Stimulated activated CD4-positive, alpha-beta T cell treated with anti-CD3 and anti-CD28 coated beads, Interleukin-4, amount 100 ng/mL, for 1 hour (primary cell): ENCODE measurements at places on chromosomes 4 and X.

GRCh38 chr4:146932116-146932515 lies 13.5 kb downstream of the TTC29 start:
- DNase-seq = no peak

DNA sequence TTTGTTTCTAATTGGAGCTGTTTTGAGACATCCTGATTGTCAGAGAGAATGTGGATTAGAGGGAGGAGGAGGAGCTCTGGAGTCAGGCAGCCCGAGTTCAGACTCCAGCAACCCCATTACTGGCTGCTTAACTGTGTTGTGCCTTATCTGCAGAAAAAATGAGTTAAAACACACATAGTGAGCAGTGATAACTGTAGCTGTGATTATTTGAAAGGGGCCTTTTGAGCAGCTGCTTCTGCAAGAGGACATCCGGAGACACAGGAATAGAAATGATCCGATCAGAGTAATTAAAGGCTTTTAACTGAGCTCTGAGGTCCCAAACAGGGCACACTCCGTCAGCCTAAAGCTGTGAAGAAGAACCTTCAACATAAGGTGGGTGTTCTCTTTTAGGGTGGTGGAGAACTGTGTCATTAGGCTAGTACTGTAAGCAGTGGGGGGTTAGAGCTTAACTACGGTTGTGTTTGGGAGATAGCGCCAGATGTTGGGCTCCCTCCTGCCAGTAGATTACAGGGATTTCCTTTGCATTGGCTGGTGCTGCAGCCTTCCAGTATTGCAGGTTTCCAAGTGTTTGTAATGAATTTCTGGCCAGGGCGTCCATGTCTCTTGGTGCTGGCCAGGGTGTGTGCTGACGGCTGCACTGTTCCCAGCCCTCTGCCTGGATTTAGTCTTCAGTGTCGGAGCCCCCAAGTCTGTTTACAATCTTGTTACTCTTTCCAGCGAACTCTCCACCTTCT lies 24.3 kb downstream of the ADD1 start:
- no peak for DNase-seq

DNA sequence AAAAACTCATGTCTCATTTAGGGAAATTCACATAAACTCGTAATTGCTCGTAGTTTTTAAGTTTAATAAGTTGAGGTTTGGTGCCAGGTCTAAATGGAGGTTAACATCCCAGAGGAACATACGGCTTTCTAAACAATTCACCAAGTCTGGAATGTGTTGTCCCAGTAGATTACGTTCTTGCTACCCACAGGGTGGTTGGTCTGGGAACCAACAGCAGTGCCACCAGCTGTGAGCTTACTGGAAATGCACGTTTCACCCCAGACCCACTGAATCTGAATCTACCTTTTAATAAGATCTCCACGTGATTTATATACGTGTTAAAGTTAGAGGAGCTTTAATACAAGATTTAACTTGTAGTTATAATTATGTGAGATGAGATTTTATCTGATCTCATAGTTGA lies 134.3 kb downstream of the BMPR1B start:
- DNase-seq = no peak

GRCh38 chr4:120291541-120291940 lies 224.9 kb upstream of the MAD2L1 start:
- no peak for DNase-seq

- no peak for DNase-seq
Observed at GRCh38 chr4:150010525-150011126, 67.6 kb upstream of the DCLK2 start.

DNA sequence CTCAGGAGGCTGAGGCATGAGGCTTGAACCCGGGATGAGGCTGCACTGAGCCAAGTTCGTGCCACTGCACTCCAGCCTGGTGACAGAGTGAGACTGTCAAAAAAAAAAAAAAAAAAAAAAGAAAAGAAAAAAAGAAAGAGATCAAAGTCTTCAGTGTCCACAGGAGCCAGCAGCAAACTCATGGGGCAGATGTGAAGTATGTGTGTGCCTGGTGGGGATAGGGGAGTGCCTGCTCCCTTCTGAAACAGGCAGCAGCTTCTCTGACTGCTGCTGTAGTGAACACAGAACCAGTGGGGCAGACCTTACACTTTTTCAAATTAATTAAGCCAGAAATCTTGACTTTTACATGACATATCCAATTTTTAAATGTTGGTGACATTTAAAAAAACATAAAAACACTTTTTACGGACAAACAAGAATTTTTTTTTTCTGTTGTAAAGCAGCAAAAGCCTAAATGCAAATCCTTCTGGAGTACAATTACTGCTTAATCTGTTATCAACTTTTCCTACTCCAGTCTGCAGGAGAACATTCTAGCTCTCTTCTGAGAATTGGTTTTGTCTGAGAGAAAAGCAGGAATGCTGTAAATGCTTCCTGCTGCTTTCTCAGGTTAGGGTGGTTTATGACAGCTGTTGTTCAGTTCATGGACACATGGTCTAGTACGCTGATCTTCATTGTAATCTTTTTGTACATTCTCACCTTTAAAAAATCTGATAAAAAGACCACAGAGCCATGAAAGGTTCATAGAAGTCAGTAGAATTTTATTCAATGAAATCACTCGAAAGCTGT lies 311.1 kb downstream of the CAMK2D start:
- no peak for DNase-seq
